ENCODE measurements at places on chromosomes 2 and 18. TPM values are rescaled to one million over a fixed set of nuclear protein-coding genes. Genes with fewer than 3 reads are reported as not detected.

The SLC19A3 gene
- total RNA-seq, result not detected

DNA sequence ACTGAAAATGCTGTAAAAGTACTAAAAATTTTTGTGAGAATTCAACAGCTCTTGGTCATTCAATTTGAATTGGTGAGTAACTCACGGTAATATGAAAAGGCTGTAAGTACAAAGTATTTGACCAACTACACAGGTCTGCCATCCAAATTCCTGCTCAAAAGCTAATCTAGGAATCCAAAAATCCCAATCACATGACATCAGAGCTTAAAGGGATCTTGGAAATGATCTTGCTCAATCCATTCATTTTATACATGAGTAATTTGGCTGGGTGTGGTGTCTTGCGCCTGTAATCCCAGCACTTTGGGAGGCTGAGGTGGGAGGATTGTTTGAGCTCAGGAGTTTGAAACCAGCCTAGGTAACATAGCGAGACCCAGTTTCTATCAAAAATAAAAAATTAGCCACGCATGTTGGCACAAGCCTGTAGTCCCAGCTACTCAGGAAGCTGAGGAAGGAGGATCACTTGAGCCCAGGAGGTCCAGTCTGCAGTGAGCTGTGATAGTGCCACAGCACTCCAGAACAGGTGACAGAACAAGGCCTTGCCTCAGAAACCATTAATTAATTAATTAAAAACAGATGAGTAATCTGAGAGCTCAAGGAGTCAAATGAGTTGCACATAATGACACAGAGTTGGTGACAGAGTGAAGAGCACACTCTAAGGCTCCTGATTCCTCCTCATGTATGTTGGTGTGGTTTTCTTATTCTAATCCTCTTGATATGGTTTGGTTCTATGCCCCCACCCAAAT lies 19.8 kb downstream of the SPIRE1 start:
- no peaks in the 10 kb centered on the region for H3K27me3 ChIP-seq
- DNase-seq, result no peak
- no peaks in the 10 kb centered on the region for H3K36me3 ChIP-seq

GRCh38 chr2:122203523-122203922 lies 448.1 kb downstream of the TSN start:
- no peaks in the 10 kb centered on the region for H3K36me3 ChIP-seq
- H3K4me1 ChIP-seq, result no peaks in the 10 kb centered on the region
- H3K27me3 ChIP-seq, result peaks cover 7% of the 10 kb centered on the region
- H3K4me3 ChIP-seq, result no peak overlapping the region

- no peak for DNase-seq
- H3K4me3 ChIP-seq, result no peak overlapping the region
- peaks cover 25% of the 10 kb centered on the region for H3K27me3 ChIP-seq
- H3K36me3 ChIP-seq, result no peaks in the 10 kb centered on the region
- no peak overlapping the region for H3K27ac ChIP-seq
- H3K4me1 ChIP-seq, result no peaks in the 10 kb centered on the region
Observed at GRCh38 chr18:34648269-34648985, 61.7 kb upstream of the DTNA start.

DNA sequence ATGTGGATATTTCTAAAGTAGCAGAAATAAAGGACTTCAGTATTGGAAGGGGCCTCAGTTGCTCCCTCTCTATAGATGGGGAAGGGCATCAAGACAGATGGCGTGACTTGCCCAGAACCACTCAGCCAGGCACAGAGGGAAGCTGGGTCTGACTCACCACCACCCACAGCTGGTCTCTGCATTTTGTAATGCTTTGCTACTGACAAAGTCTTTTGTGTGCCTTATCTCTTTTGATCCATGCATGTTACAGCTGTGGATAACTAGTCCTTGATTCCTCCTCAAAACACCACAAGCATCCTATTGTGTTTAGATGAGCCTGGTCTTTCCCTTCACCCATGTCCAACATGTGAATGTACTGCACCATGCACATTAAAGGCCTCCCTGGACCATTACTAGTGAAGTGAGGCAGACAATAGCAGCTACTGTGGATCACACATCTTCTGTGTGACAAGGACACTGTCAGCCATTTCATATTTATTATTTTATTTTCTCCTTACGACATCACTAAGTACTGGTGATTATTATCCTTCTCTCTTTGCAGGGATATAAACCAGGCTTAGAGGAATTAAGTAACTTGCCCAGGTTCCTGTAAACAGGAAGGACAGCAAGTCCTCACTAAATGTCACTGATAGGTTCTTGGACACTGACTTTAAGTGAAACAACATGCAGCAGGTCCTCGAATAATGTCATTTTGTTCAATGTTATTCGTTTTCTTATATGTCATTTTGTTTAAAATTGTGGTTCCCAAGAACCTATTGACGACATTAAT lies 29.6 kb upstream of the IL37 start:
- no peaks in the 10 kb centered on the region for H3K36me3 ChIP-seq
- H3K4me1 ChIP-seq, result peaks cover 79% of the 10 kb centered on the region
- no peaks in the 10 kb centered on the region for H3K27me3 ChIP-seq
- DNase-seq, result peak; percentile 86
- H3K4me3 ChIP-seq, result peak overlapping the region; percentile 77

GRCh38 chr2:230886206-230886605 lies 21.5 kb downstream of the ITM2C start:
- no peak overlapping the region for H3K27ac ChIP-seq
- H3K4me3 ChIP-seq, result no peak overlapping the region
- H3K4me1 ChIP-seq, result peaks cover 2% of the 10 kb centered on the region

DNA sequence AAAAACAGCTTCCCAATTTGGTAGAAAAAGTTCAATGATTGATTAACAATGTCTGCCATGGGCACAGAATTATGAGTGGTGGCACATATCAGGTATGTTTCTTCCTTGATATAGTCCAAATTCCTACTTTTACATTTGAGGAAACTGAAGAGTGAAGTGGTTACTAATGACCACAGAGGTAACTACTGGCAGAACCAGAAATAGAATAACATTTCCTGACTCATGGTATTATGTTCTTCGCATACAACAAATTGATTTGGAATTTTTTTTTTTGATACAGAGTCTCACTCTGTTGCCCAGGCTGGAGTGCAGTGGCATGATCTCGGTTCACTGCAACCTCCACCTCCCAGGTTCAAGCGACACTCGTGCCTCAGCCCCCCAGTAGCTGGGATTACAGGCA lies 6.0 kb upstream of the NFE2L2 start:
- peaks cover 12% of the 10 kb centered on the region for H3K4me1 ChIP-seq
- no peak overlapping the region for H3K4me3 ChIP-seq
- H3K36me3 ChIP-seq, result no peaks in the 10 kb centered on the region
- H3K27me3 ChIP-seq, result no peaks in the 10 kb centered on the region
- DNase-seq, result no peak

DNA sequence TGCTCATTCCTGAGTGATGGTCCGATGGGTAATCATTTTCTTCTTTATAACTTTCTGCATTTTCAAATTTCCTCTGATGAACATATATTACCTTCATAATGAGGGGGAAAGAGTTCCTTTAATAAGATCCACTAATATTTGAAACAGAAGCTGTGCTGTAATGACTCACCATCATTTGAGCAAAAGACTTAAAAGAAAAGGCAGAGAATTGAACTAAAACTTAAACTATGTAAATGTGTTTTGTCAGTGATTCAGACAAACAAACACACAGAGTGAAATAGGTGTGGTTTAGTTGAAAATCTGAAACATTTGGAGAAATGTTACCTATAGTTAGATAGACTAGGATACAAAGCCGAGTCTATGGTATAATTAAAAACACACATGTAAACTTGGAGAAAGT lies 209.6 kb downstream of the STK39 start:
- no peak overlapping the region for H3K27ac ChIP-seq
- H3K4me1 ChIP-seq, result peaks cover 18% of the 10 kb centered on the region
- DNase-seq, result no peak

The SGPP2 gene
- total RNA-seq, result 0.20 TPM

GRCh38 chr18:52537261-52537660 lies 197.3 kb downstream of the DCC start:
- no peak overlapping the region for H3K27ac ChIP-seq
- no peak overlapping the region for H3K4me3 ChIP-seq
- no peaks in the 10 kb centered on the region for H3K36me3 ChIP-seq
- DNase-seq, result no peak

The C18orf54 gene
- total RNA-seq, result 12.4 TPM

DNA sequence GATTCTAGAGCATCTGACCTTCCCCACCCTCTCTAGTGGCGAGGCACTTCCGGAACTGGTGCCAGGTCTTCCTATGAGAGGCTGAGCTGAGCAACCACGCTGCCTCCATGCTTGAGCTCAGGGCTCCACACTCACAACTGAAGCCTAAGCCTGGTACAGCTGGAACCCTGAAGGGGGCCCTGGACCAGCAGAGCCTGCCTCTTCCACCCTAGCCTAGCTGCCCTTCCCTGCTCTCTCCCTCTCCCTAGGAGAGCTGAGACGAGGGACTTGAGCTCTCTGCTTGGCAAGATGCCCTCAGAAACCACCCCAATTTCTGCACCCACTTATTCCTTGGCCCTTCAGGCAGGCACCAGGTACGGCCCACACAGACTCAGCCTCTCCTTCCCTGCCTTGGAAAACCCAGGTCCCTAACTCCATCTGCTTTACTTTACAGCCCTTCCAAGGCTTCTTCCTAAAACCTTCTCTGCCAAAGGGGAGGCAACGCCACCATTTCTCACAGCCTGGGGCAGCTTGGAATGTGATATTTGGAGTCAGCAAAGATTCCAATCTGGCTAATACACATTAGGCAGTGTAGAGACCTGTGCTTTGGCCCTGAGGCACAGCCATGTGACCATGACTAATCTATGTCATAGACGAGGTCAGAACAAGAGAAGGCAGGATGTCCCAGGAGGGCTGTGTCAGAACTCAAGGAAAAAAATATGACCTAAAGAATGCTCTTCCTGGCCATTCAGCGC lies 18.8 kb downstream of the COX7A2L start:
- peaks cover 10% of the 10 kb centered on the region for H3K36me3 ChIP-seq
- H3K27me3 ChIP-seq, result no peaks in the 10 kb centered on the region
- no peak for DNase-seq
- peak overlapping the region; percentile 17 for H3K27ac ChIP-seq
- no peak overlapping the region for H3K4me3 ChIP-seq
- peaks cover 34% of the 10 kb centered on the region for H3K4me1 ChIP-seq

DNA sequence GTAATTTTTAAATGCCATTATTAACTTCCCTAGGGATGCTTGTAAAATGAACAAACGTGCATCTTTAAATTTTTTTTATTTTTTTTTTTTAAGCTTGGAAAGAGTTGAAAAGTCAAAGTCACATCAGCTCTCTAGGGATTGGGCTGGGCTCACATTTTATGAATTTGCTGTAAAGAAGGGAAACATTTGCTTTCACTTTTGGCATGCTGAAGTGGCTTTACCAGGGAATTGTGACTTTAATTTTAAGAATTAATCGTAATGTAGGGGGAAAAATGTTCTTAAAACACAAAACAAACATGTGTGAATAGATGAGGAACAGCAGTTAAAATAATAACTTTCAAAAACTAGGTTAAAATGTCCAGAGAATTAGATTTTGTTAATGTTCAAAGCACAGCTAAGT lies 123.0 kb downstream of the AGAP1 start:
- no peak overlapping the region for H3K27ac ChIP-seq
- peaks cover 20% of the 10 kb centered on the region for H3K27me3 ChIP-seq
- no peaks in the 10 kb centered on the region for H3K4me1 ChIP-seq
- no peaks in the 10 kb centered on the region for H3K36me3 ChIP-seq

GRCh38 chr2:197011801-197012641 lies 85.5 kb upstream of the PGAP1 start:
- no peak for DNase-seq

DNA sequence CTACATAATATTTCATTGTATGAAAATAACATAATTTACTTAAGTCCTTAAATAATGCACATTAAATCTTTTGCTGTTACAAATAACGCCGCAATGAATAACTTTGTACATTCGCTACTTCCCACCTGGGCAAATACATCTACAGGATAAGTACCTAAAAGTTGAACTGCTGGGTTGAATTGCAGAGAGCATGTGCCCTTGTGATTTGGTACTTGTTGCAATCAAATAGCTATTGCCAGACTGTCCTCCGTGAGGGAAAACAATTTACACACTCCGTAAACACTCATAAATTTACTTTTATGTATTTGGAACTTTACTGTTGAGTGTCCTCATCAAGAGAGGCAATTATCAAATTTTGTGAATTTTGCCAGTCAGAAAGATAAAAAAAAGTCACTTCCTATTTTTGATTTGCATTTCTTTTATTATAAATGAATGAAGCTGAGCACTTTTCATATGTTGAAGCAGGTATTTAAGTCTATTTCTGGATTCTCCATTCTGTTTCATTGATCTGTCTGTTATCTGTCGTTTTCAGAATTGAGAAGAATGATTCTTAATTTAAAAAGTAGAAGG lies 140.8 kb upstream of the SERTAD2 start:
- no peaks in the 10 kb centered on the region for H3K27me3 ChIP-seq
- no peaks in the 10 kb centered on the region for H3K36me3 ChIP-seq
- no peak overlapping the region for H3K27ac ChIP-seq
- no peak overlapping the region for H3K4me3 ChIP-seq

- H3K4me1 ChIP-seq, result no peaks in the 10 kb centered on the region
- H3K27me3 ChIP-seq, result no peaks in the 10 kb centered on the region
- DNase-seq, result no peak
- H3K27ac ChIP-seq, result no peak overlapping the region
Observed at GRCh38 chr2:212402316-212402715, 136.3 kb downstream of the ERBB4 start.

The GATA6 gene
- total RNA-seq, result not detected

DNA sequence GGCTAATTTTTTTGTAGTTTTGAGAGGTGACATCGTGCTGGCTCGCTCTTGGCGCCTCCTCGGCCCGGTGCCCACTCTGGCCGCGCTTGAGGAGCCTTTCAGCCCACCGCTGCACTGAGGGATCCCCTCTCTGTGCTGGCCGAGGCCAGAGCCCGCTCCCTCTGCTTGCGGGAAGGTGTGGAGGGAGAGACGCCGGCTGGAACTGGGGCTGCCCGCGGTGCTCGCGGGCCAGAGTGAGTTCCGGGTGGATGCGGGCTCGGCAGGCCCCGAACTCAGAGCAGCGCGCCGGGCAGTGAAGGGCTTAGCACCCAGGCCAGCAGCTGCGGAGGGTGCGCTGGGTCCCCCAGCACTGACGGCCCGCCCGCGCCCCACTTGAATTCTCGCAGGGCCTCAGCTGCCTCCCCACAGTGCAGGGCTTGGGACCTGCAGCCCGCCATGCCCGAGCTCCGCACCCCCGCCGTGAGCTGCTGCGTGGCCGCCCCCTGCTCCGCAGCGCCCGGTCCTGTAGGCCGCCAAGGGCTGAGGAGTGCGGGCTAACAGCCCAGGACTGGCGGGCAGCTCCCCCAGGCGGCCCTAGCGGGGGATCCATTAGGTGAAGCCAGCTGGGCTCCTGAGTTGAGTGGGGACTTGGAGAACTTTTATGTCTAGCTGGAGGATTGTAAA lies 113.2 kb upstream of the ZSWIM2 start:
- no peak overlapping the region for H3K27ac ChIP-seq
- no peaks in the 10 kb centered on the region for H3K4me1 ChIP-seq
- H3K27me3 ChIP-seq, result no peaks in the 10 kb centered on the region
- no peaks in the 10 kb centered on the region for H3K36me3 ChIP-seq
- H3K4me3 ChIP-seq, result no peak overlapping the region
- no peak for DNase-seq

DNA sequence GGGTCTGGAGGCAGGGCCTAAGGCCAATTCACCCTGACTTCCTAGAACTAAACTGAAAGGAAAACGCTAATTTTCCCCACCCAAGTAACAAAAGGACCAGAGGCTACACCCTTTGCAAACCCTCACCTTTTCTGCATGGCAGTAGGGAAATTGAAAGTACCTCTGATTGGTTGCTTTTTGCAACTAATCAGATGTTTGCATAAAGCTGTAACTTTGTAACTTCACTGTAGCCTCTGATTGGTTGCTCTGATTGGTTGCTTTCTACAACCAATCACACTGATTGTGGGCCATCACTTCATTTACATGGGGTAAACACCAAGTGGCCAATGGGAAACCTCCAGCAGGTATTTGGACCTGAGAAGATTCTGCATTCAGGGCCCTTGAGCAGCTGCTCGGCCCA lies 20.8 kb downstream of the EIPR1 start:
- no peak overlapping the region for H3K27ac ChIP-seq
- peaks cover 18% of the 10 kb centered on the region for H3K36me3 ChIP-seq
- no peak overlapping the region for H3K4me3 ChIP-seq
- no peaks in the 10 kb centered on the region for H3K27me3 ChIP-seq
- peaks cover 17% of the 10 kb centered on the region for H3K4me1 ChIP-seq
- DNase-seq, result no peak

Data from natural killer cell treated with Interleukin-12 subunit alpha and Interleukin-12 subunit beta and Interleukin-15 and Interleukin-18, amount 100 ng/mL, for 72 hours (primary cell).